Neural progenitor cell (in vitro differentiated cells): ENCODE measurements at places on chromosomes 11 and 22. TPM values are rescaled to one million over a fixed set of nuclear protein-coding genes. Genes with fewer than 3 reads are reported as not detected.

DNA sequence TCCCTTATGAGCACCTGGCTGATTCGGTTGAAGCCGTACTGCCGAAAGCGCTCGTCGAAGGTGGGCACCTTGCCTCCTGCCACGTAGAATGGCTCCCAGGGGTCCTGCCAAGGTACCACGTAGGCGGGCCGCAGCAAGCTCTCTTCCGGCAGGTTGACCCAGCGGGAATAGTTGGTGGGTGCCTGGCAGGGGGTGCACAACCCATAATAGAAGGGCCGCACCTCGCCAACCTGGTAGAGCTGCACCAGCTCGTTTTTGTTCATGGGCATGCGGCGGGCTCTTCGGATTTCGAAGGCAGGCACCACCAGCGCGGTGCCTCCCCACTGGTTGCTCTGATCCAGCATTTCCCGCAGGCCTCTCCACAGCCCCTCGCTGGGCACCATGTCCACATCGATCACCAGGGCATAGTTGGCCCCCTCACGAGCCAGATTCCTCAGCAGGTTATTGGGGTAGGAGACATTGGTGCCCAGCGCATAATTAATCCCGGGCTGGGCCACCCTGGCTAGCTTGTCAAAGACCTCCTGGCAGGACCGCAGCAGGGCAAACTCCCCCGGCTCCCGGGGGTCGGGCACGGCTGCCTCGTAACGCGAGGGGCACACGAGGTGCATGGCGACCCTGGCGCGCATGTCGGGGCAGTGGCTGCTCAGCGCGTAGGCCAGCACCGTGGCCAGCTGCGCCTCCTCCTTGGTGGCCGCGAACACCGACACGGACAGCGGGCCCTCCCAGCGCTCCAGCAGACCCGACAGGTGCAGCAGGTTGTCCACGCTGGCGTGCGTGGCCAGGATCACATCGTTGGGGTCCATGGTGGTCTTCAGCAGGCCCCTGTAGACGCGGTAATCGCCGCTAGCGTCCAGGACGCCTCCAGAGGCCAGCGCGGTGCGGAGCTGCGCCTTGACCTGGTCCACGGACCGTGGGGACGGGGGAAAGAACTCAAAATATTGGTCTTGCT lies 679 bp downstream of the B4GAT1 start:
- DNase-seq = peak; percentile 41
- H3K4me3 ChIP-seq = peak overlapping the region; percentile 97
- H3K27me3 ChIP-seq = no peaks in the 10 kb centered on the region
- no peaks in the 10 kb centered on the region for H3K36me3 ChIP-seq

GRCh38 chr22:49413551-49413950 lies 414.1 kb downstream of the BRD1 start:
- no peaks in the 10 kb centered on the region for H3K27me3 ChIP-seq
- H3K4me3 ChIP-seq = no peak overlapping the region
- H3K4me1 ChIP-seq = no peaks in the 10 kb centered on the region
- H3K27ac ChIP-seq = no peak overlapping the region

GRCh38 chr11:120172054-120172911 lies 34.4 kb upstream of the TRIM29 start:
- peaks cover 9% of the 10 kb centered on the region for H3K4me1 ChIP-seq
- DNase-seq = peak; percentile 91
- H3K27ac ChIP-seq = no peak overlapping the region
- no peaks in the 10 kb centered on the region for H3K36me3 ChIP-seq

- DNase-seq = no peak
- H3K27ac ChIP-seq = no peak overlapping the region
- H3K36me3 ChIP-seq = no peaks in the 10 kb centered on the region
Measured at GRCh38 chr22:36206255-36206654, 4.6 kb upstream of the APOL4 start.

GRCh38 chr11:9973921-9974320 lies 310.0 kb downstream of the SWAP70 start:
- no peak overlapping the region for H3K4me3 ChIP-seq
- DNase-seq = no peak
- H3K27me3 ChIP-seq = no peaks in the 10 kb centered on the region
- H3K27ac ChIP-seq = no peak overlapping the region

E2F8 gene
- total RNA-seq = 4.9 and 5.7 TPM in 2 replicates

ALDH3B2 gene
- not detected in 2 replicates for total RNA-seq

OOSP2 gene
- not detected in 2 replicates for total RNA-seq

OR6Q1 gene
- total RNA-seq = not detected in 2 replicates

MAJIN gene
- 0.06 TPM in 1 of 2 replicates, not detected in the other for total RNA-seq
